Uterine smooth muscle cell (primary cell): ENCODE measurements at places on chromosomes 4 and X. TPM values are rescaled to one million over a fixed set of nuclear protein-coding genes. Genes with fewer than 3 reads are reported as not detected.

MAGED4B gene
- 19.7 and 41.5 TPM in 2 replicates for total RNA-seq

ZNF157 gene
- total RNA-seq = 0.11 and 0.12 TPM in 2 replicates

SRPX2 gene
- 19.8 and 58.2 TPM in 2 replicates for total RNA-seq

ZFP92 gene
- total RNA-seq = 0.33 and 0.50 TPM in 2 replicates

SPANXA2 gene
- not detected in 2 replicates for total RNA-seq

TXK gene
- total RNA-seq = not detected in 2 replicates

ZCCHC4 gene
- total RNA-seq = 20.0 and 22.1 TPM in 2 replicates

PGAM4 gene
- 0.25 TPM in 1 of 2 replicates, not detected in the other for total RNA-seq
